Lung (tissue), 17 donors: ENCODE measurements at places on chromosomes 7 and 10. TPM values are rescaled to one million over a fixed set of nuclear protein-coding genes. Genes with fewer than 3 reads are reported as not detected.

The H2BK1 gene
- not detected for polyA plus RNA-seq

DNA sequence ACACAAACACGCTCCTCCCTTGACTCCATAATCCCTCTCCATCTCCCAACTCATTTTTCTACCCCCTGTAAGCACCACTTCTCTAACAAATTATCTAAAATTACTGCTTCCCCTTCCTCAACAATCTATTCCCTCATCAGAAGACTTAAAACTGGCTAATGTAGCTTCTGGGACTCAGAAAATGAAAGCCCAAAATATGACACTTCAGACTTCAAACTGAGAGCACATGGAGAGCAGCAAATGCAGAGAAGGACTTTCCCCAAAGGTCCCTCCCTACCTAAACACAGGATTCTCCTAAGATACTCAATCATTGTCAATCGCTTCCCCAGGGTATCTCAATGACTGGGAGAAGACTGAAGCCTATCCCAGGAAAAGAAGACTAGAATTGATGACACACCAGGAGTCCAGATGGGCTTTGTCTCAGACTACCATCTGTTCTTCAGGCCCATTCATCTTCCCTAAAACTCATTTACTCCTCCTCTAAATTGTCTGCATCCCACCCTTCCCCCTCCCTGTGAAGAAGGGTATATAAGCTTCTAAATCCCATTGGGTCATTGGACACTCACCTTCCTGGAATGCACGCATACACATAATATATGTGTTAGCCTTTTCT is 39.2 kb downstream of the ST8SIA6 start:
- DNase-seq, result no peak

The ABCA13 gene
- polyA plus RNA-seq, result 1.9 TPM

The NODAL gene
- polyA plus RNA-seq, result not detected

- no peak for DNase-seq
These were observed 84.4 kb downstream of the ZRANB1 start for GRCh38 chr10:125026036-125026931.

The NKX6-2 gene
- 0.06 TPM for polyA plus RNA-seq

- DNase-seq, result no peak
These were observed 183.2 kb downstream of the ADK start for GRCh38 chr10:74334221-74334620.

The HBP1 gene
- 22.1 TPM for polyA plus RNA-seq
